ENCODE measurements at places on chromosomes 2 and 18.

- no peak for DNase-seq
These were observed 244.0 kb downstream of the PAX3 start for GRCh38 chr2:222054813-222055212.

GRCh38 chr2:196099916-196100315, 31.3 kb upstream of the DNAH7 start:
- no peak for DNase-seq

DNA sequence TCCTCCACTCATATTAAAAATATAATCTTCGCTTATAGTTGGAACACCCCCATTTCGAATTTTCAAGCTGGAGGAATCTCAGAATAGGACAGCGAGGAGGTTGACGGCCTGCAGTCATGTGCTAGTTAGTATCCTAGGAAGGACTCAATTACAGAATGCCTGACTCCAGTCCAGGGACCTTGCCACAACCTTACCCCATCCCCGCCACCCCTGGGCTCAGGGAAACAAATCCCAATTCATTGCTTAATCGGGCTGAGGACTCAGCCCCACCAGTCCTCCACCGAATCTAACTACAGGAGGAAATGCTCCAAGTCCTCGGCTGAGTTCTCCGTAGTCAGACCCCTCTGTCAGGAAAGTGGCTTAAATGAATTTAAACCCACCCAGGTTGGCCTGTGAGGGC, 31.7 kb upstream of the ZBTB7C start:
- no peak for DNase-seq

GRCh38 chr18:78587626-78588600, 391.7 kb upstream of the SALL3 start:
- DNase-seq: no peak

- DNase-seq: no peak
These were observed 94.6 kb upstream of the PELI1 start for GRCh38 chr2:64238799-64239198.

DNA sequence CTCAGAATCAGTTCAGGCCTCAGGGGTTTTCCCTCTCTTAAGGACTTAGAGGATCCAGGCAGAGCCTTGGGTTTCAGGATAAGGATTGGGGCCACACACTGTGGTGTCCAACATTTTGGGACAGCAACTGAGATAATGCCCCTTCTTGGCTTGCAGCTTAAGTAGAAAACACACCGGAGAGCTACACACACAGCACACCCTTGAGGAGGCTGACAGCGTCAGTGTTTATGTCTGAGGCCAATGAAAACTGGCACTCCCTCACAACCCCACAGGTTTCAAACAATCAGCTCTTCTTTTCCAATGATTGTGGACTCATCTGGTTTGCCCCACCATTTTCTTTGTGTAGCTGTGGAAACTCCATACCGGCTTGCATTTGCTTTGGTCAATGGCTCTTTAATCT, 257.7 kb downstream of the CDCA7 start:
- DNase-seq: no peak

GRCh38 chr2:8453904-8454302, 228.0 kb upstream of the ID2 start:
- DNase-seq: no peak

DNA sequence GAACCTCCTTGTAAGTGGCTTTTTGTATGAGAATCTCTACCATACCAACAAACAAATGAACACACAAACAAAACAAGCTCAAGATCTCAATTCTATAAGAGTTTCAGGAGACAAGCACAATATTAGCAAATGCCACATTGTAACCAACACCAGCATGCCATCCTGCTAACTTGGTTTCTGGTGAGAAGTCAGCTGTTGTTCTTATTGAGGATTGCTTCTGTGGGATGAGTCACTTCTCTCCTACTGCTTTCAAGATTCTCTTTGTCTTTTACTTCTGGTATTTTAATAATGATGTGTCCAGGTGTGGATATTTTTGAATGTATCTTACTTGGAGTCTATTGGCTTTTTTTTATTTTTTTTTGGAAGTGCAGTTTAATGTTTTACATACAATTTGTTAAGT, 131.7 kb downstream of the BCL2L11 start:
- DNase-seq: no peak

GRCh38 chr2:172241222-172241621, 138.5 kb upstream of the DLX2 start:
- DNase-seq: no peak

DNA sequence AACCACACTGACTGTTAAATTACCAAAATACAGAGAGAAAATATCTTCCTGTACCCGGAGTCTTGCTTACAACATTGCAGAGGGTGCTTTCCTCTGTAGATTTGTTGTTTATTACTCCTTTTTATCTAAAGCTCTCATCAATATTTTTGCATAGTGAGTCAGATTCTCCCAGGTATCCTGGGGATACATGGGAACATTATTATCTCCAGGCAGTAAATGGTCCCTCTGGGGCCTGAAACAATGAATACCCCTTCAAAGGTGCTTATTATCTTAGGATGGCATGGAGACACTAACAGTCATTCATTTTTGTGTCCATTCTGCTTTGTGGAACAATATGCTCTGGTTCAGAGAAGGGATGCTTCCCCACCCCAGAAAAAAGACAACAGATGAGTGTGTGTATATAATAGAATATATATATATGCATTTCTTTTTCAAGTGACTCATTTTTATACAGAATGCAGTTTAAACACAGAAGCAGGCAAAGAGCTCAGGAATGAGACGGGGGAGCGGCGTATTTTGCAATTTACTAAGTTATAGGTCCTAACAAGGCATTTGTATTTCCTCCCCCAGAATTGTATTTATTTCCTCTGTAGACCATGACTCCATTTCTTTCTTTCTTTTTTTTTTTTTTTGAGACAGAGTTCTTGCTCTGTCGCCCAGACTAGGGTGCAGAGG, 424.8 kb upstream of the ZEB2 start:
- DNase-seq: no peak

DNA sequence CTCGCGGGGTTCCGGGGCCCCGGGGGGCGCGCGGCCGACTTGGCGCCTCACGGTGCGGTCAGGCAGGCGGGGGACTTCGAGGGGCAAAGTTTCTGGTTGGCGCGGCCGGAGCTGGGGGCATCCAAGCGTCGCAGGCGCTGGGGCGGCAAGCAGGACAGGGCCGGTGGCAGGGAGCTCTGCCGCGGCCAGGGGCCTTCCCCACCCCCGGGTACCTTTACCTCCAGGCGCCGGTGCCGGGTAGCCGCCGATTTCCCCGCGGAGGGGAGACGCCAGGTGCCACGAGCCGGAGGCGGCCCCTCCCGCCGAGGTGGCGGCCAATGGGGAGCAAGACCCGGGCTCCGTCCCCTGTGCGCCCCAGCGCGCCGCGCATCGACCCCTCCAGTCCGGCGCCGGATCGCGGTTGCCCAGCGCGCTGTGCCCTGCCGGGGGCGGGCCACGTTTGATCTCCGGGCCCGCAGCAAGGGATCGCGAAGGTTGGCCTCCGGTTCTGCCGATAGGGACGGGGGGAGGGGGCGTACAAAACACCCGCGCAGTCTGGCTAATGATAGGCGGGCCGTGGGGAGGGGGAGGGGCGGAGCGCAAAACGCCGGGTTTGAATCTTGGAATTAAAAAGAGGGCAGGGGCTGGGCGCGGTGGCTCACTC, at the start of gene ST8SIA5:
Gene ST8SIA5 (minus strand): TSS at position 495 of the 643 bp plus-strand sequence. CDS start 545 bp downstream, outside the sequence.
- no peak for DNase-seq

- peak; percentile 78 for DNase-seq
These were observed 128.0 kb downstream of the NFATC1 start for GRCh38 chr18:79523736-79524180.

DNA sequence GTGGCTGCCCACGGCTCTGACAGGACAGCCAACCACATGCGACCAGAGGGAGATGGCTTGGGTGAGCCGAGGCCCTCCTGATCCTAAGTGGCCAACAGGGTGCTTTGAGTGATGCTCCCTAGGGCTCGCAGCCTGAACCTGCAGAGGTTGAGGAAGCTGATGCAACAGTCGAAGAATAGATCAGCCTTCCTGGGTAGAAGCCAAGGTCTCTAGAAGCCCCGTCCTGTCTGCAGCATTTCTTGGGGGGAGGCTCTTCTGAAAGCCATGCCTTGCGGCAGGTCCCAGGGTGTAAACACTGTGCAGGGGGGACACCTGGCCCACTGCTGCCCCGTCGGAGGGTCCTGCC, 136.4 kb downstream of the HDAC4 start:
- no peak for DNase-seq
